ENCODE measurements at places on chromosomes 3 and 15.

DNA sequence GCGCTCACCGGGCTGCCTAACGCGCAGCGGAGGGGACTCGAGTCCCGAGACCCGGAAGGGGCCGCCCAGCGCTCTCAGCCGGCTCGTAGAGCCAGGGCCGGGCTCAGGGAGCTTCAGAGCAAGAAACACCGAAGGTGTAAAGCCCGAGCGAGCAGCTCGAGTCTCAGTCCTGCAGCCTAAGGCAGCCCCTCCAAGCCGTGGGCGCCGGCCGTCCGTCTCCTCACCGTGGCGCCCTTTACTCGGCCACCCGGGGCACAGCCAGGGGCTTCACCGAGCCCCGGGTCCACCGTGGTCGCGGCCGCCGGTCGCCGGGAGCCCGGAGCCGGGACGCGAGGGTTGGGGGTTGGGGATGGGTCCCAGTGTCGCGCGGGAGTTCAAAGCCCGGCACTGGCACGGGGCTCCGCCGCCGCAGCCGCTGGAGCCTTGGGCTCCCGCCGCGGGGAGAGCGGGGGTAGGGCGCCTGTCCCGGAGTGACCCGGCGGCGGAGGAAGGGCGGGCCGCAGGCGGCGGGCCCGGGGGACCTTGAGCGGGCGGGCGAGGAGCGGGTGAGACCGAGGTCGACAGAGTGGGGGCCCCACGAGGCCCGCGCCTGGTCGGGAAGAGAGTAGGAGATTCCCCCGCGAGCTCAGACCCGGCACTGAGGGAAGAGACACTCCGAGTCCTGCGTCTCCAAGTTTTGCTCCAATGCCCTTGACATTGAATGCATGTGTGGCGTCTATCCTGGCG, 26.9 kb upstream of the THRB start:
- no peak for DNase-seq

GRCh38 chr3:56196700-56197099, 271.6 kb downstream of the ERC2 start:
- no peak for DNase-seq

DNA sequence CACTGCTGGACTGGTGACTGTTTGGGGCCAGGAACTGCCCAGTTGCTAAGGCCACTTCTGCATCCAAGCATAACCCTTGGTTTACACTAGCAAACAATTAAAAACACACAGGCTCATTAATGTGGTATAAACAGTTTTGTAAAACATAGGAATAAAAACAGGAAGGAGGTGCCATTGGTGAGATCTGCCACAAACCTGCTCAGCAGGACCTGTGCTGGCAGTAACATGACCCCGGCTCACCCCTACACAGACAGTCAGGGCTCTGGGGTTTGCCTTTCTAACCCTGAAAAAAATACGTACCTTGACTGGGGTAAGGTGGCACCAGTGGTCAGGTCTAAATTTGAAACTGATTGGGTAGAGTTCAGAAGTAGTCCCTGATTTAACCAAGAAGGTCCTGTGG, 76.2 kb downstream of the ATP1B3 start:
- DNase-seq, result no peak

DNA sequence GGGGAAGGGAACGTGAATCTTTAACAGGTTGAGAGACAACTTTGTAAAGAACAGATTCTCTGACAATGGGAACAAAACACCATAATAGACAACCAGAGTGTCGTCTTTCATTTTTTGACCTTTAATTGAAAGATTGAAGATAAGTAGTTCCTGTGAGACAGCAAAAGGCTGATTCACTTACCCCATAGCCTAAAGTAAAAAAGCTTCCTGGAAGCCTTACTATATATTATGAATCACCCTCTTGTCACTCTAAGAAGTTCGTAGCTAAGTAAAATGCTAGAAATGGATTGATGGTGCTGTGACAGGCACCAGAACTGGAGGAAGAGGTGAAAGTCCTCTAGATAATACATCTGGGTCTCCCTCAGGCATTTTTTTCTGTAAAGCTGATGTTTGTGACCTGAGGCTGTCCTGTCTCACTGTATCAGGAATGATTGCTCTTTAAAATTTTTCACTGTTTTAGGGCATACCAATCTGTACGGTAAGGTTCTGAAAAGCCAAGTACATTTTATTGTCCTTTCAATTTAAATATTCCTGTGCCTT, 824.6 kb upstream of the SEMA6D start:
- peak; percentile 15 for DNase-seq

DNA sequence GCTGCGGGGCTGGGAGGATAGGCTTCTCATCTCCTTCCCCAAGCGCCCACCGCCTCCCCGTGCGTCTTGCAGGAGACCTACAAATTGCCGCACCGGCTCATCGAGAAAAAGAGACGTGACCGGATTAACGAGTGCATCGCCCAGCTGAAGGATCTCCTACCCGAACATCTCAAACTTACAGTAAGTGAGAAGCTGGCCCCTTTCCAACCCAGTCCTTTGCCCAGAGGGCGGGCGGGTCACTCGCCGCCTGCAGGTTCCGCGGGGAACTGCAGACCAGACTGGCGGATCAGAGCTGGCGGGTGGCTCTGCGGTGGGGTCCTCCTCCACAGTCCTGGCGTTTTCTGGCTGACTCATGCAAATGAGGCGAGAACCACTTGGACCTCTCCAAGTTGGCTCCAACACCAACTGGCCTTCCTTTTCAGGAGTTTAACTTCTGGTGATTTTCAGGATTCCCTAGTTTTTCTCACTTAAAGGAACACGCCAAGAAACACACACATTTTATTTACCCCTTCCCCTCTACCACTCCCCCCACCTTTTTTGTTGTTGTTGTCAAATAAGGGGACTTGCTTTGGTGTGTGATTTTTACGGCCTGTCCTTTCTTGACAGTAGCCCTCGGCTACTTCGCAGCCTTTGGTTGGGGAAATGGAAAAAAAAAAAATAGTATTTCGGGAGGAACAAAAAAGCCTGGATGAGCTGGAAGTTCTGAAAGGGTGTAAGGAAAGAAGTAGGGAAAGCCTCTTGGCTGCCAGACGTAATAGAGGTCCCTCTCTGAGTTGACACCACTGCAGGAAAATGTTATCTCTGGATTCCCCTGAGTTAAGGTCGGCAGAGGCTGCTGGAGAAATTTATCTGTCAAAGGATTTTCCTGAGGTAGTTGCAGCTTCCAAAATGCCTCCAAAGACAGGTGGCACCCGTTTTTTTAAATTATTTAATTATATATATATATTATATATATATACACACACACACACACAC, 1.3 kb downstream of the BHLHE40 start:
- no peak for DNase-seq

- DNase-seq, result no peak
These were observed 188.6 kb downstream of the FNDC3B start for GRCh38 chr3:172228036-172228415.

DNA sequence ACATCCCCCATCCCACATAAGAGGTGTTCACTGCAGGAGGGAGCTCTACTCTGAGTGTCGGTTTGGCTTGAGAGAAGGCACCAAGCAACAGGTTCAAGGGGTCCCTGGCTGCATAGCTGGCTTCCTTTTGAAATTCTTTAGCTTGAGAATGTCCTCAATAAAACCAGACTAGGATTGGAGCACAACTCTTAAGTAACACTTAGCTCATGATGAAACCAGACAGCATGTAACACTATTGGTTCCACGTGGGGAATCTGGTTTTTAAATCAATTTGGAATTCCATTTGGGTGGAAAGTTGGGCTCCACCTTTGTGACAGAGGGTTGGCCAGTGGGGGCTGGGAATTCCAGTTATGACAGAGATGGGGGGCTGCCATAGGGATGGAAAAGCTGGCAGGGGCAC, 281.2 kb downstream of the TLE3 start:
- no peak for DNase-seq

DNA sequence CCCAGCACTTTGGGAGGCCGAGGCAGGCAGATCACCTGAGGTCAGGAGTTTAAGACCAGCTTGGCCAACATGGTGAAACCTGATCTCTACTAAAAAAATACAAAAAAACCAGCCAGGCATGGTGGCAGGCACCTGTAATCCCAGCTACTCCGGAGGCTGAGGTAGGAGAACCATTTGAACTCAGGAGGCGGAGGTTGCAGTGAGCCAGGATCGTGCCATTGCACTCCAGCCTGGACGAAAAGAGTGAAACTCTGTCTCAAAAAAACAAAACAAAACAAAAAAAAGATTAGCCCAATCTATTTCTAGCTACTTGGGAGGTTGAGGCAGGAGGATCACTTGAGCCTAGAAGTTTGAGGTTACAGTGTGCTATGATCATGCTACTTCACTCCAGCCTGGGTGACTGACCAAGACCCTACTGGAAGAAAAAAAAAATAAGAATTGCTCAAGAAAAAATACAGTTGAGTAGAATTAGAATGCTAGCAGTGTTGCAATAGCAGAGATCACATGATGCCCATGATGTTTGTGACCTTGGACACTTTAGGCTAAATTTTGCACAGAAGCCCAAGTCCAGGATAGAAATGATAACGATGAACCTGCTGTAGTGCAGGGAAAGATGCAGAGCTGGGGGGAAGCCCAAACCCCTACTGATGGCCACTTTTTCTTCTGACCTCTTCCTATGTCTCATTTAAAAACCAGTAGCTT, 162.2 kb downstream of the LPP start:
- DNase-seq, result no peak
